Peyer's patch (tissue), 4 donors: ENCODE measurements at places on chromosomes 11 and 22.

GRCh38 chr11:128235426-128235825 is 351.9 kb downstream of the ETS1 start:
- DNase-seq, result no peak

DNA sequence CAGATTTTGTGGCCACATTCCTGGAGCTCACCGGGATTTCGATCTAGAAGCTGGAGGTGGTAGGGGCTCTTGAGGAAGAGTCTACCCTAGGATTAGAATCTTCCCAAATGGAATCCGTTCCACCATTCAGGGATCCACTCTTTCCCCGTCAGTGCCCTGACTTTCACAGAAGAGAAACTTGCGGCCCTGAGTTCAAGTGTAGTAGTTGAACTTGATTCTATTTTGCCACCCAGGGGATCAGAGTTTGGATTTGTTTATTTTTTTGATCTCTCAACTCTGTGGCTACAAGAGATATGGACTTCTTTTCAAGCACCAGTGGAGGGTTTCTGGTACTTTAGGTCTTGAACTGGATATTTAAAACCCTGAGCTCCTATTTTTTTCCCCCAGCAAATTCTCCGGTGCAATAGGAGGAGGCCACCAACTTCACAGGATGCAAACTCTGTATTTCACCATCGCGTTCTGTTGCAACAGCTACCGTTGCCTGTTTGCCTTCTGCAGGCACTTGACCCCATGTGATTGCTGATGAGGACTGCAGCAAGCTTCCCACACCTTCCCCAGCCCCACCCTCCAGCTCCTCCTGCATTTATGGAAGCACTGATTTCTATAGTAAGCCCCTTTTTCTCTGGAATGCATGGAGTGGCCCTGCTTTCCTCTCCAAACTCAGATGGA is 14.8 kb upstream of the MRGPRF start:
- DNase-seq, result no peak

DNA sequence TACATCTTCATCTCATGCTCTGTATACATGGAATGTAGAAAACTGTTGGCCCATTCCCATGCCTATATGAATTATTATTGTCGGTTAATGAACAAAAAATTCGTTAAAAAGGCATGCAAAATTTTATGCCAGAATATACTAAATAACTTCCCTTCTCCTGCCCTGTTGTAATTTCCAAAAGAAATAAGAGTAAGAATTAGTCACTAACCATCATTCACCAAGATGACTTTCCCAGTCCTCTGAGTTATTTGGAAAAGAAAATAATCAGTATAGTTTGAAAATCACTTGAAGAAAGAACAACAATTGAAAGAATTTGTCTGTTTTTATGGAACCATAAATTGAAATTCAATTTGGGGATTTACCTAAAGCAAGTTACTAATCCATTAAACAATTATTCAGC is 1149.1 kb upstream of the RAG2 start:
- DNase-seq, result no peak

DNA sequence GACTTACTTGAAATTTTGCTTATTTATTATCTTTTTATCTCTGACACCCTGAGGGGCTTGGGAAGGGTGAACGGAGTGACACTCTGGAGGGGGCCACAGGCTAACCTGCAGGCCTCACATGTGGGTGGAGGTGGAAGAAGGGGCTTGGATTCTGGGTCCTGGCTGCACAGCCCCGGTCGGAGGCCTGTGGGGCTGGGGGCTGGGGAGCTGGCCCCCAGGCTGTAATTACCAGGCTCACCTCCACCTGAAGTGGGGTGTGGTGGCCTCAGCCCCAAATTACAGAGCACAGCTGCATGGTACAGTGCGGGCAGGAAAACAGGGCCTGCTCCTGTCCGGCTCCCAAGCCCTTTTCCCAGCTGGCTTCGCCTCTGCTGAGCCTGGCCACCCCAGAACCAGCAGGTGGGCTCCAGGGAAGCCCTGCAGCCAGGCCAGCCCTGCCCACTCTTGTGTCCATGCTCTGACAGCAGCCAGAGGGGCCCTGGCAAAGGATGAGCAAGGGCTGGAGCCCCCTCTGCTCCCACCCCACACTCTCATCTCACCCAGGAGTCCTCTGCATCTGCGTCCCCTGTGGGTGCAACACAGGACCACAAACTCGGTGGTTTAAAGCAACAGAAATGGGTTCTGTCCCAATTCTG is 48.0 kb downstream of the IGF2 start:
- no peak for DNase-seq
